Ovary (tissue), 10 donors: ENCODE measurements at places on chromosomes 6 and 20.

DNA sequence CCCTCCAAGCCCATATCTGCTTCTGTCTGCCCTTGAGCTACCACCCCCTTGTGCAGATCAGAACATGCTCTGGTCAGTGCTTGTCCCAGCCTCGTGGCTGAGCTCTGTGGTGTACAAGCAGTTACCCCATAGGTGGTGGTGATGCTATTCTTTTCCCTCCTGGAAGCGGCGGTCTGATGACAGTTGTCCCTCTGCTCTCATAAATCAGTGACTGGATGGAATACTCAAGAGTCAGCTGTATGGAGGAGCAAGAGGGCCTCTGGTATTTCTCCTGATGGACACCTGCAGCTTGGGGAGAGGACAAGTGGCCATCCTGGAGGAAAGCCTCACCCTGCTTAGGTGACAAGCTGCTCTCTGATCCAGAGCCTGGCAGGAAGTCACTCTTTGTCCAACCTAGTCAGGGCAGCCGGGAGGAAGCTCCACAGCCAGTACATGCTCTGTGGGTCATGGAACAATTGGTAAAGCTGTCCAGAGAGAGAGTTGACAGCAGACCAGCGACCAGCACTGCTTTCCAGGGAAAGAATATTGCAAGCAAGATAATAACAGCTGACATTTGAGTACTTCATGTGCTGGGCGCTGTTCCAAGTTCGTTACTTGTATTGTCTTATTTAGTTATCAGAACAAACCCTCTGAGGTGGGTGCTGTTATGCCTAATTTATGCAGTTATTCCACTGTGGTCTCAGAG lies 47.1 kb downstream of the SCAND1 start:
- no peak for DNase-seq

DNA sequence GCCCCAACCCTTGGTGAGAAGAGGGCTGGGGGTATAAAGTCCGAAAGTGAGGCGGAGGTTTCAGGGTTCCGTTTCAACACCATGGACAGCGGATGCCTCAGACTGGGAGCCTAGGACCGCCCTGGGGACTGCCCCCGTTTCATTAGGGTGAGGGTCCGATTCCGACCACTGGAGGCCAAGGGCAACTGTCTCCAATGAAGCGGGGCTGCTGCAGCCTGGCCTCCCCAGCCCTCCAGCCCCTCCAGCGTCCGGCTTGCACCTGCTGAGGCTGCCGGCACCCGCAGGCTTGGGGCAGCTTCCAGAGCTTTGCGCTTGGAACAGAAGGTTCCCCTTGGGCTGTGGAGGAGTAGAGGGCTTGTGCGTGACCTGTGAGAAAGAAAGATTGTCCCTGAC lies 39.9 kb downstream of the YTHDF1 start:
- no peak for DNase-seq

GRCh38 chr6:109690373-109690736 lies 647 bp downstream of the AK9 start:
- peak; percentile 43 for DNase-seq

- DNase-seq: no peak
Observed at GRCh38 chr6:24078200-24078599, 47.8 kb upstream of the NRSN1 start.

DNA sequence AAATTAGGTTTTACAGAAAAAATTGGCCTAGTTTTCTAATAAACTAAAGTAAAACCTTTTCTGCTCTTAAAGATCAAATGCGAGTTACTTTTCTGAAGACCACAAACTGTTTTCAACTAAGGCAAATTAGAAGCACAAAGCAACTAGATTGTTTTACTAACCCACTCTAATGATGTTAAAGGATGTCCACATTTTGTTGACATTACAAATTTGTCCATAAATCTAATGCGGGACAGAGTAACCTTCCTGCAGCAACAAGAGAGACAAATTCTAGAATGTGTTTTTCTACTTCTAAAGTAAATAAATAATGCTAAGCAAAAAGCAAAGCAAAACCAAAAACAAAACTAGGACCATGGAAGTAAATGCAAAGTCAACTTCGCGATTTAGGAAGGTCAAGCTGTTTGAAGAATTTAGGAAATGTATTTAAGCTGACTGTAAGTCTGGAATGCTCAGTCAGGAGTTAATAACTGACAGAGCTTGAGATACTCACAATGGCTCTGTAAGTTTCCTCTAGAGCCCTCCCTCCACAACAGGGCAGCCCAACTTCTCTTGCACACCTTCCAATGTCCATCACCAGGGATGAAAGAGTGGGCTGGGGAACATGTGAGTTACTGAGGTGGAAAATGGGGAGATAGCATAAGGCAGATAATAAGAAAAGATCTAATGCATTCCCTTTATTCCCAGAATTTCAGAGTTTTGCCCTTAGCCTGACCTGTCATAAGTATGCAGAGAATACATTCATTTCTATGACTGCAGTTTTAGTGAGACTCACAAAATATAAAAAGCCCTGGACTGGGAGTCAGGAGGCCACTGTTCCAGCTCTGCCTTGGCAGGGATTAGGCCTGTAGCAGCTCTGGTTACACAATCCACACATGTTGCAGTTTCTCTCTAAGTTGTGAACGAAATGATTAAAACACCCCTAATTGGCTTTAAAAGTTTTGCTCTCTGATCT lies 158.8 kb downstream of the FOXA2 start:
- DNase-seq: no peak

- DNase-seq: no peak
Observed at GRCh38 chr20:3239026-3239866, at the start of gene SLC4A11. TSS of gene SLC4A11 (minus strand) at chr20:3239190. CDS start at chr20:3239137, 53 bp downstream.

GRCh38 chr6:138142806-138143205 lies 18.9 kb upstream of the ARFGEF3 start:
- DNase-seq: no peak

- no peak for DNase-seq
Observed at GRCh38 chr6:108556250-108556649, 4.5 kb upstream of the FOXO3 start.

DNA sequence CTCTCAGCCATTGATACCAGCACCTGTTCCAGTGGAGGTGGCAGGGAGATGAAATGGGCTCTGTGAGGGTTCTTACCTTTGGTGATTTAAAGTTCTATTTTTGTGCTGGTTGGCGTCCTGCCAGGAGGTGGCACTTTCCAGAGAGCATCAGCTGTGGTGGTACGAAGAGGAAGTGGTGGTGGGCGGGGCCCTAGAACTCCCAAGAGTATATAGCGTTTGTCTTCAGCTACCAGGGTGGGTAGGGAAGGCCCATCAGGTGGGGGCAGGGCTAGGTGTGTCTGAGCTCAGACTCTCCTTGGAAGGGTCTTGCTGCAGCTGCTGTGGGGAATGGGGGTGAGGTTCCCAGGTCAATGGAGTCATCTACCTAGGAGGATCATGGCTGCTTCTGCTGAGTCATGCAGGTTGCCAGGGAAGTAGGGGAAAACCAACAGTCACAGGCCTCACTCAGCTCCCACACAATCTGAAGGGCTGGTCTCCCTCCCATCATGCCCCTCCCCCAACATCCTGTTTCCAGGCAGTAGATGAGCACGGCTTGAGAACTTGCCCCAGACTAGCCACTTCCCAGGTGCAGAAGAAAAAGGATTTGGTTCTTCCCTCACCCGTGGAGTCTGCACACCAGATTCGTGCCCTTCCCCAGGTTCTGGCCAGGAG lies 46.6 kb downstream of the MOXD1 start:
- no peak for DNase-seq

DNA sequence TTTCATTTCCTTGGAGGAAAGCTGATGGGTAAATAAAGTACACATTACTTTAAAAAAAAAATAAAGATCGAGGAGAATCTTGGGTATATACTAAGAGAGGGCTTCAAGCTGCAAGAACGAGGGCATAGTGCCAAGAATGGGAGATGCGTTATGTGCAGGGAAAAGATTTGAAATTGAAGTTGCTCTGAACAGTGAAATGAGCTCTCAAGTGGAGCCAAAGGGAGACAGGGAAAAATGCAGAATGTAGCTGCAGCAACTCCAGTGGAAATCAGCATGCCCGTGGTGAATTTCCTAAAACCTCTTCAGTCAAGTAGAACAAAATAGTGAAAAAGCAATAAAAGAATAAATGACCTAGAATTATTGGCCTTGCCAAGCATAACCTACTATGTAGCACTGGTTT lies 11.4 kb upstream of the COL9A1 start:
- no peak for DNase-seq

DNA sequence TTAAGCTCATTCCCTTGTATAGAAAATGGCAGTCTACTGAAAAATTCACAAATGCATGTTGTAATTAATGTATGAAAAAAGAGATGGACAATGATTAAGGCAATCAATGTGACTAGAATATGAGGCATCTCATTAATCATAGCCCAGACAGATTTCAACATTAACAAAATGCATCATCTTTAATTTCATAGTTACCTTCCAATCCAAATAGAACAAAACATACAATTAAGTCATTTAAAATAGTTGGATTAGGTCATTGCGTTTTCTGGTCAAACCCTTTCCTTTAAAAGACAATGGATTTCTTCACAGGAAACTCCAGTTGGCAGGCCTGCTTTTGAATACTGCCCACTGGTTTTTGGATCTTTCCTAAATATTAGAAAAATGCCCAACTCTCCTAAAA lies 203.9 kb downstream of the HAO1 start:
- DNase-seq: no peak

DNA sequence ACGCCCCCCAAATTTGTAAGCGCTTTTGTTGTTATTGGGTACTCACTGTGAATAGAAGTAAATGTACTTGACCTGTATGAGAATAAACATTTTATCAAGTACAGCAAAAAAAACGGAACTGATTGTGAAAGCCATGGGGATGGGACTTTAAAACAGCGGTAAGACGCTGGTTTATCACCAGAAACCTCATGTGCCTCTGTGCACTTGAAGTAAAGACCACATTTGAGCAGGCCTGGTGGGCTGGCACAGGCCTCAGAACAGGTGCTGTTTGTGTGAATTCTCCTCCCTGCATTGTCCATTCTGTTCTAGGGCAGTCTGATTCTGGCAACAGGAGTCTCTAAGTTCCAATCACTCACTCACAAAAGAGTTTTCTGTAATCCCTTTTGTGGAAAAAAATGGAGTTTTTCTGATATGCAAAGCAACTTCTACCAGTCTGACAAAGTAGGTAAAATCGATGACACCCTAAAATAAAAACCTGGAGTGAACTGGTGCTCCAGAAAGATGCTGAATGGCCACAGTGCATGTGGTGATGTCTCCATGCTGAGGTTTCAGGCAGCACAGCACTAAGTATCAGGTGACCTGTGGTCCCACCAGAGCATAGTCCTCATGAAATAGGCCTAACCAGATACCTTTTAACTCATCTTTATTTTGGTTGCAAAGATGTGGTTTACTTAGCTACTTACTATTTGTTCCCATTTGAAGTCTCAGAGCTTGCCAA lies 53.9 kb downstream of the STX7 start:
- no peak for DNase-seq

- no peak for DNase-seq
Observed at GRCh38 chr20:11305406-11305805, 612.3 kb upstream of the BTBD3 start.

- DNase-seq: no peak
Observed at GRCh38 chr20:64036346-64037198, 590 bp downstream of the C20orf204 start.

DNA sequence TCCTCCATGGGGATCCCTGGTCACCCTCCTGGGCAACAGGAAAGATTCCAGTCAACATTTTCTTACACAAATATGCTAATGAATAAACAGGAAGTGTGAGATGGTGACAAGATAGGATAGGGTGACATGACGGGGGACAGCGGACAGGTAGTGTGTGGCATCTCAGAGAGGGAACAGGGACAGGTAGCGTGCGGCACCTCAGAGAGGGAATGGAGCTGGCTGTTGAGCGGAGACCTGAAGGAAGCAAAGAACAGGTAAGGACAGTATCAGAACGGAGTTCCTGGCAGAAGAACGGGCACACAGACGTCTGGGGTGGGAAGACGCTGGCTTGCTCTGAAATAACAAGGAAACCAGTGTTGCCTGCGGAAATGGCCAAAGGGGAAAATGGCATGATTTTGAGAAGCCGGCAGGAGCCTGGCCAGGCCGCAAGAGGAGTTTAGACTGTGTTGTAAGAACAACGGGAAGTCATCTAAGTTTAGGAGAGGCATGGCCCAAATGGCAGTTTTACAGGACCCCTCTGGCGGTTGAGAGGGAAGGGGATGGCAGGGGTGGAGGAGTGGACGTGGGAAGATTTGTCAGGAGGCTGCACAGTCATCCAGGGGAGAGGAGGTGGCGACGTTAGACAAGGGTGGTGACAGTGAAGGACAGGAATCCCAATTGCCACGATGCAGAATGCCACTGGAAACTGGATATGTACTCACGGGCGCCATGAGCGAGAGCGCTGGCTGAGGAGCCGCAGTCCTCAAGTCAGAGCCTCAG lies 111.6 kb downstream of the JPH2 start:
- peak; percentile 11 for DNase-seq

- DNase-seq: no peak
Observed at GRCh38 chr20:43963233-43963632, 48.6 kb downstream of the TOX2 start.

GRCh38 chr6:135913785-135914184 lies 62.3 kb downstream of the PDE7B start:
- DNase-seq: no peak

- no peak for DNase-seq
Observed at GRCh38 chr20:64035933-64036345, at the start of gene C20orf204. TSS of gene C20orf204 (plus strand) at chr20:64036182. CDS start at chr20:64036324, 142 bp downstream.

DNA sequence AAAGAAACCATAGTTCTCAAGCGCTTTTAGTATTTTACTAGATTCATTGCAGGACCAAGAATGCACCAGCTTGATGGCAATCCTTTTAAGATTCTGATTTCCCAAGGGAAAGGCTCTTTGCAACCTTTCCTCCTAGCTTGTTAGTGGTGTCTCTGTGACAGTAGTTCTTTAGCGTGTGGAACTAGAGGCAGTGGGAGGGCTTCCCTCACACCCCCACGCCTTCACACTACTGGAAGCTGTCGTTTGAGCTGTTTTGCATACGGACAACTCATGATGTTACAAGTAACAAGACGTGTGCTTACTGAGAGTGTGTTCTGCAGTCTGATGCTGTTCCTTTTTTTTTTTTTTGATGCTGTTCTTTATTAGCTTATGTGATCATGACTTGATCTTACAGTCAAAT lies 34.1 kb downstream of the EYA4 start:
- DNase-seq: no peak

- no peak for DNase-seq
Observed at GRCh38 chr6:136113736-136114173, 136.4 kb downstream of the MTFR2 start.

- no peak for DNase-seq
Observed at GRCh38 chr6:150835620-150836019, 29.9 kb upstream of the MTHFD1L start.

GRCh38 chr6:108714766-108715414 lies 133.3 kb upstream of the ARMC2 start:
- DNase-seq: no peak

- no peak for DNase-seq
Observed at GRCh38 chr6:148427333-148427732, 84.7 kb downstream of the SASH1 start.

DNA sequence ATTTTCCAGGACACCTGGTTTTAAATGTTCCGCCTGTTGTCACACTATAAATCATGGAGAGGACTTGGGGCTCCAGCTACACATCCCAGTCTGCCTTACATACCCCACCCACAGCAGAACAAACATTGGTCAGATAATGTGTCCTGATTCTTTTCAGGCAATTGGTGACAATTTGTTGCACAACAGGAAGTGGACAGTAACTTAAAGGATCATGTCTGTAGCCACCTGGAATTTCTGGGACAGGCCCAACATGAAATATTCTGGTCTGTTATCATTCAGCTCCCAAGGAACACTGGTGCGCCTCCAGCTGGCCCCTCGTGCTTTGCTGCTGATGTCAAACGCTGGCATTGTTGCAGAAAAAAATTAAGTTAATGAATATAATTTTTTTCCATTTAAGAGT lies 117.2 kb downstream of the SOBP start:
- peak; percentile 39 for DNase-seq
